AG10803 (cell line): ENCODE measurements at places on chromosomes 16 and 17.

- DNase-seq: no peak
Measured at GRCh38 chr16:1486551-1487390, 2.0 kb downstream of the PTX4 start.

DNA sequence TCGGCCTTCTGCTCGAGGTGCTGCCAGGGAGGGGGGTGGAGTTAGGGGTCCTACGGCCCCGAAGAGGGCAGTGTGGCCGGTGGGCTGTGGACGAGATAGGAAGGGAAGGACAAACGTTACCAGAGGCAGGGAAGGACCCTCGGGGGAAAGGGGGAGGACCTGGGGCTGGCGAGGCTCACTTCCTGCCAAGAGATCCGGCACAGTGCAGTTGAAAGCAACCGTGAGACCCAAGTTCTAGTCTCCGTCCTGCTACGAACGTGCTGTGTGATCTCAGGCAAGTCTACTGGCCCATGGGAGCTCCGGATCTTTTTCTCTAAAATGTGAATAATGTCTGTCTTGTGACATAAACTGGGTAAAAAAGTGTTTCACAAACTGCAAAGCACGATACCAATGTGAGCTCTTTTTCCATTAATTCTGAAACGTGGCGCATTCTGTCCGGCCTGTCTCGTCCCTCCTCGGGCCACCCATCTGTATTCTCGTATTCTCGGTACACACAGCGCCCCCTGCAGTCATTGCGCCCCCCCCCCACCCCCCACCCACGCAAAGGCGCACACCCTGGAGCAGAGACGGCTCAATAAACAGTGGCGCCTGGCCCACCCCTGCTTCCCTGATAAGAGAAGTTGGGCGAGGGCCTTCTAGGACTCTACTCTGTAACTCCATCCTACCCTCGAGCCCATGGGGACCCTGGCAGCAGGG is 8.8 kb downstream of the CYGB start:
- peak; percentile 31 for DNase-seq

- no peak for DNase-seq
Measured at GRCh38 chr17:11642655-11643054, 44.4 kb downstream of the DNAH9 start.

DNA sequence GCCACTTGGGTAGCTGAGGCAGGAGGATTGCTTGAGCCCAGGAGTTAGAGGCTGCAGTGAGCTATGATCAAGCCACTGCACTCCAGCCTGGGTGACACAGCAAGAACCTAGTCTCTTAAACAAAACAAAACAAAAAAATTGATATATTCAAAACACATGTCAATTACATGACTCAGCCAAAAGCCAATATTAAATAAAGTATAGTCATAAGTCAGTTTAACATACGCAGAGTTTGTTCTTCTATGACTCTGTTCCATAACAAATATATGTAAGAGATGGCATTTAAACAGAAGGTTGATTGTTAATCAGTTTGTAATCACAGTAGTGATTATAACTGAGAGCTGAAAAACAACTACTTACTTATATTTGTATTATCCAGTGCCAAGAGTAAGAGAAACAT is 106.5 kb downstream of the CDH8 start:
- no peak for DNase-seq

DNA sequence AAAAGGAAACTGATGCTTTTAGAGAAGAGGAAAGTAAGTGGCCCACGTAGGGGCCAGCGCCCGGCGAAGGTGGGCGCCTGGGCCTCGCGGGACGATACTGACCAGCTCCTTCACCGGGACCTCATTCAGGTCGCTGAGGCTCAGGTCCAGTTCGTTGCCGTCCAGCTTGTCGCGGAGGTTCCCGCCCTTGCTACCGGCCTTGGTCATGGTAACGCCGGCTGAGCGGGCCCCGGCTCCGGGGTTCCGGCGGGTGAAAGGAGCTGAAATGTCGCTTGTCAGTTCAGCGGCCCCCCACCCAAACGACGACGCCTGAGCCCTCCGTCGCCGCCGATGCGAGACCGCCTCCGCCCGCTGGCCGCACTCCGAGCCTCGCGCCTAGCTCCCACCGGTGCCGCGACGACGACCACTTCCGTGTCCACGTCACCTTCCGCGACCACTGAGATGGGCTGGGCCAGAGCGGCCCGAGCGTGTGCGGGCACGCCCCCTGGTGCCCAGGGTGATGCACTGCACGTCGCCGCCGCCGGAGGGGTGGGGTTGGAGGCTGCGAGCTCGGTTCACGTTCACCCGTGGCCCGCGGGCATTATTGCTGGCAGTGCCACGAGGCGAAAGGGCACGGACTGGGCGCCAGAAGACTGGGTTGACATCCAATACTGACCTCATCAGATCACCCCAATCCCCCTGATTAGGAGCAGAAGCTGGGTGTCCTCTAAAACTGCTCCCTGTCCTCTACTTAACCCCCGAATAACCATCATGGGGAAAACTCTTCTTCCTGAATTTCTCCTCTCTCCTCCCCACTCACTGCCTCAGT is at the start of gene LRRC59:
LRRC59 (minus strand) TSS at position 413 of the 808 bp plus-strand sequence; CDS start at position 207, 206 bp downstream.
- peak; percentile 80 for DNase-seq

DNA sequence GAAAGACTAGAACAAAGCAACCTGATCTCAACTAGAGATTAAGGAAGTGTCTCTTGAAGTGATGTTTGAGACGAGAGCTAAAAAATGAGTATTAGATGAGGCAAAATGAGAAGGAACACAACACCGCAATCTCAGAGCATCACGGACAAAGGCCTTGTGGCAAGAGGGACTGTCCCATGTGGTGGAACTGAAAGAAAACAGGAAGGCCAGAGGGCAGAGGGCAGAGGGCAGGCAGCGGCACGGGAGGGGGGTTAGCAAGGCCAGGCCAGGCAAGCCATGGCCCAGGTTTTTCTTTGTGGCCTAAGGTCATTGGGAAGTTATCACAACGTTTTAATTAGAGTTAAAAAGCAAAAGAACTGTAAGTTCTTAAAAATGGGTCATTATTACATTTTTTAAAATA is 22.5 kb downstream of the RPA1 start:
- no peak for DNase-seq
